ENCODE measurements at places on chromosomes 16 and 17.

GRCh38 chr16:14448879-14449278, 181.2 kb downstream of the PARN start:
- no peak for DNase-seq

DNA sequence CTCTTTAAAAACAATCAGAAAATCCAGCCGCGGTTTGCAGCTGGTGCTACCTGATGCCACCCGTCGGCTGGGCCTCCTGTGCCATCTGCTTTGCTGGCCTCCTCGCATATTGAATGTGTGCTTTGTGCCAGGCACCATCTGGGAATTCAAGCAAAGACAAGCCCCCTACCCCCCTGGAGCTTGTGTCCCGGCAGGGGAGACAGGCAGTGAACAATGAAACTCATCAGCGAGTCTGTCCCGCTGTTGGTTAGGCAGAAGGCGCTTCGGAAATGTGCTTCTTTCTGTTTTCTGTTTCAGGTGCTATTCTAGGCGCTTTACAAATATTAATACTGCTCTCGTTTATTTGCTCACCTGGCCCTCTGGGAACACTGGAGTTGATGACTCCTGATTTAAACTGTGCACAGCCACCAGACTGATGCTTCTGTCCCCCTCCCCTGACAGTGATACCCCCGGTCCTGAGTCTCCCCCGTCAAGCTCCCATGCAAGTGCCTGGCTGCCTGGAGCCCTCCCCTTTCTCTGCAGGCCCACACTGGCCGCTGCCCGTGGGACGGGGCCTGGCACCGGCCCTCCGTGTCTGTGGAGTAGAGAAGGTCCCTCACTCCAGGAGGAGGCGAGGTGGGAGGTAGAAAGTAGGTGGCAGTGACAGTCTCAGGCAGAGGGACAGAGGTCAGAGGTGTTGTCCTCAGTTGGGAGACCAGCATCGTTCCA, 126.1 kb upstream of the PLCG2 start:
- DNase-seq = no peak

DNA sequence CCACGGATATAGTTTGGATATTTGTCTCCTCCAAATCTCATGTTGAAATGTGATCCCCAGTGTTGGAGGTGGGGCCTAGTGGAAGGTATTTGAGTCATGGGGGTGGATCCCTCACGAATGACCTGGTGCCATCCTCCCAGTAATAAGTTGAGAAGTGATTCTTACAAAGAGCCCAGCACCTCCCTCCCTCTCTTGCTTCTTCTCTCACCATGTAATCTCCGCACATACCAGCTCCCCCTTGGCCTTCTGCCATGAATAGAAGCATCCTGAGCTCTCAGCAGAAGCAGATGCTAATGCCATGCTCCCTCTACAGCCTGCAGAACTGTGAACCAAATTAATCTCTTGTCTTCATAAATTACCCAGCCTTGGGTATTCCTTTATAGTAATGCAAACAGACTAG, 41.9 kb upstream of the RBBP6 start:
- DNase-seq = no peak

GRCh38 chr17:69878661-69879060, 196.4 kb upstream of the KCNJ16 start:
- DNase-seq = no peak

- DNase-seq = no peak
Observed at GRCh38 chr17:81418710-81419318, 23.6 kb downstream of the BAHCC1 start.

- DNase-seq = no peak
Observed at GRCh38 chr17:46071796-46072195, 72.7 kb downstream of the STH start.

GRCh38 chr17:73157521-73157890, 7.3 kb upstream of the SSTR2 start:
- no peak for DNase-seq

Measured in left ventricle myocardium inferior (tissue), 1 donor.